ENCODE measurements at places on chromosomes 4 and X. TPM values are rescaled to one million over a fixed set of nuclear protein-coding genes. Genes with fewer than 3 reads are reported as not detected.

SLITRK4 gene
- total RNA-seq, result 5.1 TPM

MTMR8 gene
- total RNA-seq, result 1.7 TPM

RAB41 gene
- total RNA-seq, result not detected

FRMPD4 gene
- total RNA-seq, result 0.08 TPM

NOX1 gene
- total RNA-seq, result not detected

BDH2 gene
- total RNA-seq, result 43.3 TPM

UBA1 gene
- total RNA-seq, result 199 TPM

DNA sequence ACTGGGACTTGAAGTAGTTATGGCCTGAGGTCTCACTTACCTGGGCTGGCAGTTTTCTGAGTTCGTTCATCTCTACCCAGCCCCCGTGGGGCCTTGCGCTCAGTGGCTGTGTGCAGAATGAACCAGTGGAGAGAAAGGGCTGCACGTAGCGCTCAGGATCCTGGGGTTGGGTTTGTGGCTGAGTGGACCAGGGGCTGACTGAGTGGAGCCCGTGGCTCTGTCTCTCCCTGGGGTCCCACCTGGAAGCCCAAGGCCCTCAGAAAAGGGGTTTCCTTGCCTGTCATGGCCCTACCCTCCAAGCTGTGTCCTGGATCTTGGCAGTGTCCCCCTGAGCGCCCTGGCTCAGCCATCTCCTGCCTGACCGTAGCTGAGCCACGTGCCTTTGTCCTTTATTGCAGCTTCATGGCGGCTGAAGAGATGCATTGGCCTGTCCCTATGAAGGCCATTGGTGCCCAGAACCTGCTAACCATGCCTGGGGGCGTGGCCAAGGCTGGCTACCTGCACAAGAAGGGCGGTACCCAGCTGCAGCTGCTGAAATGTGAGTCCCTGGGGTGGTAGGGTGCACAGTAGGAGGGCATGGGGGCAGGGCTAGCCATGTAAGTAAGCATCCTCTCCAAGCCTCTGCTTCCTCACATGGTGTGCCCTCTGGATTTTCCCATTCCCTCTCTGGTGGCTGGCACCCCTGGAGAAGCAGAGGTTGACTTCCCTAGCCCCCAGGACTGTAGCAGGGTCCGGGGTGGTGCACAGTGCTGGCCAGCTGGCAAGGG lies 23.2 kb upstream of the ADD1 start:
- DNase-seq, result no peak

DNA sequence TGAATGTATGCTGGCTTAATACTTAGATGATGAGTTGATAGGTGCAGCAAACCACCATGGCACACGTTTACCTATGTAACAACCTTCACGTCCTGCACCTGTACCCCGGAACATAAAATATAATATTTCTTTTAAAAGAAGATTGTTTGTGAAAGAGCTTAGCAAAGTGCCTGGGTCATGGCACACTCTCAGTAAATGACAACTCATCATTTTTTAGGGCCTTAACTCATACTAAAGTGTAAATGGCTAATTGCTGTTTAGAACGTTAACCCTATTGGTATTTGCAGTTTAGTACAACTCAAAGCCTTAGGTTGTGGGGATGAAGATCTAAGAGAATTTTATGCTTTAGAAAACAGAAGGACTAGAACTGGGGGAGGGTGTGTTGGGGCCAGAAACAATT lies 67.7 kb downstream of the SEL1L3 start:
- DNase-seq, result no peak

DNA sequence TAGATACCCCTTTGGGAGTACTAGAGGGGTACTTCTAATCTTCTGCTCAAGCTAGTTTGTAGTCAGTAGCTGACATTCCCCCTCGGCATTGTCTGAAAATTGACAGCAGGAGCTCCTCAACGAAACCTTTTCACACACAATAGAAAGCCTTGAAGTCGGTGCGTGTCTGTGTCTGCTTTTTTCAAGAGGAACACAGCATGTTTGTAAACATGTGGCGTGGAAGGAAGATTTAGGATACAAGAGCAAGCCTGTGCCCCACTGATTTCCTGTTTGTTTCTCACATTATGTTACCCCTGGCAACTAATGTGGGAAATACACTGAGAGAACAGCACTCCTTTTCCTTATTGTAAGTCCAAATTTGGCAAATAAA lies 252.6 kb downstream of the ANKRD50 start:
- no peak for DNase-seq

DNA sequence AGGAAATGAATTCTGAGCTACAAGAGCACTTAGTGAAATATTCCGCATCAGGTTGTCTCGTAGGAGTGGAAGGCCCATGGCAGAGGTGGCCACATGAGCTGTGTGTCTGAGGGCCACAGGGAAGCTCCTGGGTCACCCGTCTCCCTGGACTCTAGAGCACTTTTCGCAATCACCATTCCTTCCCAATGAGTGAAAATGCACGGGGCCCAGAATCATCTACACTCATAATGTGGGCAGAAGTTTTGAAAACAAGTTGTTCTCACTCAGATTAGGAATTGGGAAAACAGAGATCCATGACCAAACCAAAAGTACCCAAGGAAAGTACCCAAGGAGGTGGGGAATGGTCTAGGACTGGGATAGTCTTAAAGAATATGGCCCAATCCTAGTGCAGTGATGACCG lies 94.4 kb downstream of the SCD5 start:
- no peak for DNase-seq

GRCh38 chrX:96838537-96838936 lies 45.2 kb upstream of the RPA4 start:
- no peak for DNase-seq

DNA sequence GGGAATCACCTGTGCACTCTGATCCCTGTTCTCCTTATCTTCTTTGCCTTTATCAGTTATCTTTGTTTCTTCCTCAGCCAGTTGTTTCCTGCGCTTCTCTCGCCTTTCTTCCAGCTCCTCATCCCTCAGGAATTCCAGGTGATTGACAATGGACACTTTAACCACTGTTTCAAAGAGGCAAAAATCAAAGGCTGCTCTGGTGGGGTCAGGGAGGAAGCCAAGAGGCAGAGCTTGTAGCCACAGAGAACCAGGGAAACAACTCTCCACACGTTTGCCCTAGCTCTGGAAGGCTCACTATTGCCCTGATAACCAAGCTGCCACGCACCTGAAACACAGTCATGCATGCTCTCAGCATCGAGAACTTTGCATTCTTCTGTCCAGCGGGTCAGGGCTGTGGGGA lies 124.5 kb upstream of the HSD17B10 start:
- DNase-seq, result no peak

DNA sequence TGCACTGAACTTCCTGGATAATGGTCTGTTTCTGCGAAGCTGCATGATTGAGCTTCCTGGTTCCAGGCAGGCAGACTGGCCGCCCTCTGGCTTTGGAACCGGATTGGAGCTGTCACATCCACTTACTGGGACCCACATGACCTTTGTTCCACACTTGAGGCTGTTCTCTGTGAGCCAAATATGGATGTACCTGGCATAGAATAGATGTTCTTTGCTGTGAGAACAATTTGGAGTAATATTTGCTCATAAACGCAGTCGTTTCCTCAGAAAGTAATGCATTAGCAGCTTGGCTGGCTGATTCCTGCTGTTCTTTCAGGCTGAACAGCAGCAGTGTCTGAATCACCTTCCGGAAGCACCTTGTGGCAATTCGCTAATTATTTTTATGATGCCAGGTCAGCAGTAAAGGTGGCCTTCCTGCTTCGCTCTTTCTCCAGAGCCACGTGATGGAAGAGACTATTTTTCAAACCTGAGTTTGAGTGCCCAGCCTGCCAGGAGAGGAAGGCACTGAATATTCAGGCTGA lies 78.1 kb upstream of the BOD1L1 start:
- DNase-seq, result peak; percentile 83

- DNase-seq, result no peak
Observed at GRCh38 chrX:150558424-150558823, 10.0 kb upstream of the MTM1 start.

- no peak for DNase-seq
Observed at GRCh38 chrX:65921363-65921762, 118.5 kb downstream of the VSIG4 start.

DNA sequence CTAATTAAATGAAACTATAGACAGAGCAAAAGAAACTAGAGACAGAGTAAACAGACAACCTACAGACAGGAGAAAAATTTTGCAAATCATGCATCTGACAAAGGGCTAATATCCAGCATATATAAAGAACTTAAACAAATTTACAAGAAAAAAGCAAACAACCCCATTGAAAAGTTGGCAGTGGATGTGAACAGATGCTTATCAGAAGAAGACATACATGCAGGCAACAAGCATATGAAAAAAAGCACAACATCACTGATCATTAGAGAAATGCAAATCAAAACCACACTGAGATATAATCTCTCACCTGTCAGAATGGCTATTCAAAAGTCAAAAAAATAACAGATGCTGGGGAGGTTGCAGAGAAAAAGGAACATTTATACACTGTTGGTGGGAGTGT lies 14.8 kb downstream of the ZNF280C start:
- DNase-seq, result no peak

GRCh38 chrX:106932492-106932923 lies 12.3 kb downstream of the CLDN2 start:
- no peak for DNase-seq

GRCh38 chrX:46117234-46117633 lies 428.0 kb downstream of the ZNF674 start:
- DNase-seq, result no peak

DNA sequence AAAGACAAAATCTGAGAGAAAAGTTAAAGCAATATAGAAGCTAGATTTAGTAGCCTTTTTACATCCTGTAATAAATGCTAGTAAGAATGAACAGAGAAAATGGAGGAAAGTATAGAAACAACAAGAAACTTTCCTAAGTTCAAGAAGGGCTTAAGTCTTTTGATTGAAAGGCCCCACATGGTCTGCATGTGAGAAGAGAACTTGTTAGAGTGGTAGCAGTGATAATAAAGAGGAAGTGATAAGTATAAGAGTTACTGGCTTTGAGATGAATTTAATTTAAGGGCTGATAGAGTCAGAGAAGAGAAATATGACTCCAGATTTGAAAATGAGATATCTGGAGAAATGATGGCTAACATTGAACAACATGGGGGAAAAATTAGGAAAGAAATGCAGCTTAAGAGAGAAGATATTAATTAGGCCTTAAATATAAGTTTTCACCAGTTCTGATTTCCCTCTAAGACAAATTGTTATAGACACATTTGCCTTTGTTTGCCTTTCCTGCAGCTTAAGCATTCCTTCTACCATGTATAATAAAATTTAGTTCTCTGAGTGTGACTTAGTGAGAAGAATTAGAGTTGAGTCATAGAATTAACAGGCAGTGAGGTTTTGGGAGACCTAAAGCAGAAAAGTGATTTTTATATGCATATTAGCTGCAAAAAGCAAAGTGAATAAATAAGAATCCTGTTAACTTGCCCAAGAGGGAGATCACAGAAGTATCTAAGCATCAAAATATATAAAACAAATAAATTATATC lies 18.4 kb downstream of the ZFX start:
- DNase-seq, result no peak

DNA sequence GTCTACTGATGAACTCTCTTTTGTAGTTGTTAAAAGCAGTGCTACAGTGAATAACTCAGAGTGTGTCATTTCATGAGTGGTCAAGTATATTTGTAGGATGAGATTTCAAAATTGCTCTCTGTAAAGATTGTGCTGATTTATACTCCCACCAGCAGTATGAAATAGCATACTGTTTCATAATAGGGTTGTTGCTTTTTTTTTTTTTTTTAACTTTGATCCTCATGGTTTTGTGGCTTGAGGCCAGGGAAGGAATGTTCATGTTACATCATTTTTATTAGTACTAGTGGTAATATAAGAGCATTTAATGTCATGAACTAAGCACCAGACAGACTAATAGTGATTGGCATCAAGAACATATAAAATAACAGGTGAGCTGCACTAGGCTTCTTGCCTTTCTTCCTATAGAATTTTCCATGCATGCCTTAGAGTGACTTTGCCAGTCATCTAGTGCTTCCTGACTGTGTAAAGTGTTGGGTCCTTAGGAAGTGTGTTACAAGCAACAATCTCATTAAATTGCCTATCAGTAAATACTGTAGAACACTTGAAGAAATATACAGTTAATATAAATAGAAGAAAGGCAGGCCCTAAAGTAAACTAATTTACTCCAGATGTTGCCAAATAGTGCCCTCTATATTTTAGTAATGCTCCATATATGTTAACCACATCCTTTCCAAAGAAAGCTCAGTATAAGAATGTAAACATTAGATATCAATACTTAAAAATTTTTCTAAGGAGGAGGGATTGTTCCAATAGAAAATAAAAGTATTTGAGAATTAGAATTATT lies 38.6 kb upstream of the MSMO1 start:
- DNase-seq, result peak; percentile 9

GRCh38 chr4:38224850-38225249 lies 264.7 kb downstream of the PTTG2 start:
- DNase-seq, result no peak

DNA sequence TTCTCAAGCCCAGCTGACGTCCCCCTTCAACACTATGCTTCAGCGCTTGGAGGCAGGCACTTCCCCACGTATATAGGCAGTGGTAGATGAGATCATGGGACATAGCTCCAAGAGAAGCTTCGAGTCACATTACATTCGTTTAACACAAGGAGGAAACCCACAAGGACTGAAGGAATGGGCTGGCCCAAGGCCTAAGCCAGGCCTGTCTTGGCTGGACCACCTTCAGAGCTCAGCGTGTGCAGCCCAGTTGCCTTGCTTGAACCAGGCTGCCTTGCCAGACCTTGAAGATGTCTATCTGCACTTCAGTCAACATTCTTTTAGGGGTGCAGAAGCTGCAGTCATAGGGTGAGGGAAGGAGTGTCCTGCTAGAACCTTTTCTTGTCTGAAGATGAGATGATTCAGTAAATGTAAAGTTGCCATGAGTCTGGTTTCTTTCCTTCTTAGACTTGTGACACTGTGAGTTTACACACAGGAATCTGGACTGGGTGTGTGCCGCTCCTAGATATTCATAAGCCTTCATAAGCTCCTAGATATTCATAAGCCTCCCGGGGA lies 144.1 kb upstream of the RBPJ start:
- no peak for DNase-seq

- no peak for DNase-seq
Observed at GRCh38 chrX:103396186-103396585, 19.8 kb downstream of the BEX3 start.

DNA sequence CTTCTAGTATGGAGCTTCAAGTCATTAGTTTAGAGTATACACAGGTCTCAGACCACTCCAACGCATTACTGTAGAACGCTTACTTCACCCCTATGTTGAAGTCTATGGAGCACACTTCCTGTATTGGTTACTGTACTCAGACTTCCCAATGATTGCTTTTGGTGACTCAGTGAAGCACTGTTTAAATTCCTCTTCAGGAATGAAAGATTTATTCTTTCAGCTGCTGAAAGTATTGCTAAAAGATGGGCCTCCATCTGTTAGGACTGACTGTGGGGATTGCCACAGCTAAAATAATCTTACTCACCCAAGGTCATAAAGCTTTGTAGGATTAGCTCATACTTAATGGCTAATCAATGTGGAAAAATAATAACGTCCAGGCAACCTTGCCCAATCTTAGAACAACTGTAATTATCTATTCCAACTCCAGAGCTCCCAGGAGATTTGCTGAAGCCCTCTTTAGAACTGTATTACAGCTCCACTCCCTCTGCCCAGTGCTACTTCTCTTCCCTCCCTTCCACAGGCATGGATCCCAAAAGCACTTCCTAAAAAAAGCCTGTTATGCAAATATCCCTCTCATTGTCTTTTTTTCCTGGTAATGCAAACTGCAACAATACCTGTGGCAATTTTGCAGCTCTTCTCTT lies 281.9 kb upstream of the HS3ST1 start:
- peak; percentile 87 for DNase-seq
